ENCODE measurements at places on chromosomes 16 and 17.

GRCh38 chr16:83689385-83689831, 118.4 kb upstream of the HSBP1 start:
- DNase-seq = peak; percentile 74

GRCh38 chr17:36674278-36674650, 72.9 kb downstream of the MRM1 start:
- no peak for DNase-seq

DNA sequence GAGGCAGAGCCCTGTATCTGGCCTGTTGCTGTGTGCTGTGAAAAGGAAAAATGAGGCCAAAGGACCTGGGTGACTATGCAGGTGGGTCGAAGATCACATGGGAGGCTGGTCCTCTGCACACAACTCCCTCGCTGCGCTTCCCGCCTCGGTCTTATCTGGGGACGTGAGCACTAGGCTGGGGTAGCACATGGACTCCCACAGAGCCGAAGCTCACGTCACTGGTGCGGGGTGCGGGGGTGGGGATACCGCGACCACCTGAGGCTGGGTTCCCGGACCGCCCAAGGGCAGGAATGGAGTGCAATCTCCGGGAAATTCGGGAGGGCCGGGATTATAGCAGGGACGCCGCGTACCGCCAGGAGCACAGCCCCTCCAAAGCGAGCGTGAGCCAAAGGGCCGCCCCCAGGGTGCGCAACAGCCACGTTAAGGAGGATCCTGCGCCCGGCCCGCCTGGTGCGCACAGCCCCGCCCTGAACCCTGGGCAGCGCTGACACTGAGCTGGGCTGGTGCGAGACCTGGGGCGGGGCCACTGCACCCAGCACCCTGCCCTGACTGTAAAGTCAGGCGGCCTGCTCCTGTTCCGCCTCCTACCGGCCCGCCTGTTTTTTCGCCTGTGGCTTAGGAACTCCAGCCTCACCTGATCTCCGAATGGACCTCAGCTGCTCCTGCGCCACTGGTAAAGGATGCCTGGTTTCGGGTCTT, 4.8 kb downstream of the MT1A start:
- no peak for DNase-seq

GRCh38 chr16:12377497-12377896, 401.0 kb downstream of the SNX29 start:
- DNase-seq = no peak

DNA sequence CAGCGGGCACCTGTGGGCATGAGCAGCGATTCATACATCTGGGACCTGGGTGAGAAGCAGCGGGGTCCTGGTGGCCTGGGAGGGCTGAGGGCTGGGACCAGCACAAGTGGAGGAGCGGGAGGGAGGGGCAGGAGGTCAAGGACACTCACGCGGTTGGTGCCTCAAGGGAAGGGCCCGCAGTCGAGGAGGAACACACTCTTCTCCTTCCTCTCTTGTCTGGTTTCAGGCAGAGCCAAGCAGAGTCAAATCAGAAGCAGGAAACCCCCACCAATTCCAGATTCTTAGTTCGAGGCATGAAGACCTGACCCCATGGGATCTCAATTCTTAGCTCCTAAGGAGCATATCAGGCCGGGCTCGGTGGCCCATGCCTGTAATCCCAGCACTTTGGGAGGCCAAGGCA, 15.7 kb downstream of the DNAI2 start:
- no peak for DNase-seq

- DNase-seq = no peak
These were observed 6.3 kb upstream of the C1QTNF8 start for GRCh38 chr16:1102333-1102700.

DNA sequence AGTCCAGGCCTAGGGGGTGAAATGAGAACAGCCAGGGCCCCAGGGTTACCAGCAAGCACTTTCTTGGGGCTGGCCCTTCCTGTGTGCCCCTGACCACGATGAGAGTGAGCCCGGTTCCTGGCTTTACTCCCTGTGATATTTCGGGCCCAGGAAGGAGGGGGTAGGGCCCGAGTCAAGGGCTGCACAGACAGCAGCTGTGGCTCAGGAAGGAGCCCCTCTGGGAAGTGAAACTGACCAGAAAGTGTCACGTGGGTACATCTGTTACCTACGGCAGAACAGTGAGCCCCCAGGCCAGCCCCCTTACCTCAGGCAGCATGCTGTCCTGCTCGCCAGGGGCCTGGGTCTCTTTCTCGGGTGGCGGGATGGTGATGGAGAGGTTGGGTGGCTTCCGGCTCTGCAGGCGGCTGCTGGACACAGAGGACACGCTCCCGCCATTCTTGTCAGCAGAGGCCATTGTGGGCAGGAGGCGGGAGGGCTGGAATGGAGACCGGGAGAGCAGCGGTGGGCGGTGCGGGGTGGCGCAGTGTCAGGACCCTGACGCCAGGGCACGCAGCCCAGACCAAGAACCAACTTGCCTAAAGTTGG, 13.8 kb downstream of the AANAT start:
- peak; percentile 38 for DNase-seq

DNA sequence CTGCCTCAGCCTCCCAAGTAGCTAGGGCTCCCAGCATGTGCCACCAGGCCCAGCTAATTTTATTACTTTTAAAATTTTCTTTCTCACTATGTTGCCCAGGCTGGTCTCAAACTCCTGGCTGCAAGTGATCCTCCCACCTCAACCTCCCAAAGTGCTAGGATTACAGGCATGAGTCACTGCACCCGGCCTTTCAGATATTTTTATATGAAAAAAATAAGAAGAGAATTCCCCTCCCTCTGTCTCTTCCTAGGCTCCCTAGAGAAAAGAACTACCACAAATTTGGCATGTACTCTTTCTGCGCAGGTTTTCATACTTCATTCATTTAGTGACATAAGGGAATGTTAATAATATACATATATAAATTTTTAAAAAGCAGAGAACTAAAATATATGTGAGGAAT, 21.7 kb upstream of the SMURF2 start:
- DNase-seq = no peak

- no peak for DNase-seq
These were observed 2.9 kb upstream of the CYLD start for GRCh38 chr16:50739031-50739430.

- DNase-seq = no peak
These were observed 2.2 kb upstream of the TRAF4 start for GRCh38 chr17:28741358-28742349.

- DNase-seq = no peak
These were observed 28.7 kb downstream of the RPH3AL start for GRCh38 chr17:323721-324571.

DNA sequence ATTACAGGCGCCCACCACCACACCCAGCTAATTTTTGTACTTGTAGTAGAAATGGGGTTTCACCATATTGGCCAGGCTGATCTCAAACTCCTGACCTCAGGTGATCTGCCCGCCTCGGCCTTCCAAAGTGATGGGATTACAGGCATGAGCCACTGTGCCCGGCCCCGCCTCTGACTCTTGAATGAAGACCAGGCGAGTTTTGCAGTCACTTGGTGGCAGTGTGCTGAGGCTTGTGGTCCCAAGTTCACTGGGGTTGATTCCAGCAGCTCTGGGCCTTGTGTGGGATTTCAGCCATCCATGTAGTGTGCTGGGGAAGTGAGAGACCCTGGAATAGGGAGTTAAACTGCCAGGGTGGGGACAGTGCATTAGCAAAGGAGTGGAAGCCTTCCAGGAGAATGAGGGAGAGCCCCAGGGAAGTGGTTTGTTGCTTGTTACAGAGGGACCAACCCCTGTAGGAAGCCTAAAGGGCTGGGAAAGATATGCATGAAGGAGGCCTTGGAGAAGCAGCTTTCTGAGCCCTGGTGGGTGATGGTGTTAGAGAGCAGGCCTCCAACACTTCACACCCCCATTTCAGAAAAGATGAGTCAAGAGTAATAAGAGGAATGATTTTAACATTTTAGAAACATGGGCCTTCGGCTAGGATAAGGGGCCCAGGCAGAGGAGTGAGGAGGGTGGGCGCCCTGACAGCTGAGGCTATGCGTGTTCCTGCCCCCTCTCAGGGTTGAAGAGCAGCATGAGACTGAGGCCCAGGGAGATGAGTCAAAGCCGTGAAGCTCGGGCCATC, 14.5 kb downstream of the PSKH1 start:
- DNase-seq = no peak

GRCh38 chr17:68102318-68102758, 66.8 kb downstream of the KPNA2 start:
- DNase-seq = no peak

DNA sequence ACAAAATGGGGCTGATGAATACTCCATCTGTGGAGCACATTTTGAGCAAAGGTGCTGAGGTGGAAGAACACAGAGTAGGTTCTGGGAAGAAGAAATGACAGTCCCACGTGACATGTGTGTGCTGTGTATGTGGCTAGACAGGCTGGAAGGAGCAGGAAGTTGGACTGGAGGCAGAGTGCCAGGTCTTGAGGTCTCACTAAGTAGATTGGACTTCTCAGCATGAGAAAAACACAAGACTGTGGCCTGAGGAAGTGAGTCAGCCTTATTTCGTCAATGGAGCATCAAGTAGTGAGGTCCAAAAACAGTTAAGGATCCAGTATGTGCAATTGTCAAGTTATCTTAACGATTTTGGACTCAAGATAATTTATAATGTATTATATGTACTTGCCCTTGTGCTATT, 736.5 kb downstream of the KCNJ2 start:
- DNase-seq = peak; percentile 1

DNA sequence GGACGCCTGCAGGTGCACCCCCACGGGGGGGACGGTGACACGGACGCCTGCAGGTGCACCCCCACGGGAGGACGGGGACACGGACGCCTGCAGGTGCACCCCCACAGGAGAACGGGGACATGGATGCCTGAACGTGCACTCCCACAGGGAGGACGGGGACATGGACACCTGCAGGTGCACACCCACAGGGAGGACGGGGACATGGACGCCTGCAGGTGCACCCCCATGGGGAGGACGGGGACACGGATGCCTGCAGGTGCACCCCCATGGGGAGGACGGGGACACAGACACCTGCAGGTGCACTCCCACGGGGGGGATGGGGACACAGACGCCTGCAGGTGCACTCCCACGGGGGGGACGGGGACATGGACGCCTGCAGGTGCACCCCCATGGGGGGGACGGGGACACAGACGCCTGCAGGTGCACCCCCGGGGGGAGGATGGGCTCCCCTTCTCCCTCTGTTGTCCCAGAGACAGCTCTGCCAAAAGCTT, 114.5 kb upstream of the METRNL start:
- DNase-seq = no peak

- no peak for DNase-seq
These were observed 44.8 kb upstream of the FBXO47 start for GRCh38 chr17:39011907-39012468.

DNA sequence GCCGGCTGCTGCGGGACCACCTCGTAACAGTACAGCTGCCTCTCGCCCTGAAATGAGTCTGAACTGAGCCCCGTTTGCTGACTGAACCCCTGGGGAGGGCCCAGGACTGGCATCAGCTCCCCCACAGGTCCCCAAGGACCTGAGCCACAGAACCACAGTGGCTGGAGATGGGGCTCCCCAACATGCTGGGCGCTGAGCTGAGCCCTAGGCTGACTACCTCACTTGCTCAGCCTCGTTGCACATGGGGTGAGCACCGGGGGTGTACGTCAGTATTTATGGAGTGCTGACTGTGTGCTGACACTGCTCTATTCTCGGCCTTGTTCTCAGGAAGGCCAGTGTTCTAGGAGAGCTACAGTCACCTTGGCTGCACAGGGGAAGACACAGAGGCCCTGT, 6.6 kb upstream of the VASN start:
- DNase-seq = no peak

DNA sequence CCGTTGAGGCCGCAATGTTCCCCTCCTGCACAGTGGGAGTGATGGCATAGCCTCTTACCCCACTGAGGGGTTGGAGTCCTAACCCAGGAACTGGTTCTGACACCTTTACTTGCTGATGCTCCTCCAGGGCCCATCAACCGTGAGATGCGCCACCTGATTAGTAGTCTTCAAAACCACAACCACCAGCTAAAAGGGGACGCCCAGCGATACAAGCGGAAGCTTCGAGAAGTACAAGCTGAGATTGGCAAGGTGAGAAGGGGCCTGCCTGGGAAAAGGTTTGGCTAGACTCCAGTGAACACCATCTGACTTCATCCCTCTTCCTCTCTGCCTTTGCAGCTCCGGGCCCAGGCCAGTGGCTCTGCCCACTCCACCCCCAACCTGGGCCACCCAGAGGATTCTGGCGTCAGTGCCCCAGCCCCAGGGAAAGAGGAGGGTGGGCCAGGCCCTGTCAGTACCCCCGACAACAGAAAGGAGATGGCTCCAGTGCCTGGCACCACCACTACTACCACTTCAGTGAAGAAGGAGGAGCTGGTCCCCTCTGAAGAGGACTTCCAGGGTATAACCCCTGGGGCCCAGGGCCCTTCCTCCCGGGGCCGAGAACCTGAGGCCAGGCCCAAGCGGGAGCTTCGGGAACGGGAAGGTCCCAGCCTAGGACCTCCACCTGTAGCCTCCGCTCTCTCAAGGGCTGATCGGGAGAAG, 5.8 kb downstream of the RNF40 start:
- DNase-seq = no peak

DNA sequence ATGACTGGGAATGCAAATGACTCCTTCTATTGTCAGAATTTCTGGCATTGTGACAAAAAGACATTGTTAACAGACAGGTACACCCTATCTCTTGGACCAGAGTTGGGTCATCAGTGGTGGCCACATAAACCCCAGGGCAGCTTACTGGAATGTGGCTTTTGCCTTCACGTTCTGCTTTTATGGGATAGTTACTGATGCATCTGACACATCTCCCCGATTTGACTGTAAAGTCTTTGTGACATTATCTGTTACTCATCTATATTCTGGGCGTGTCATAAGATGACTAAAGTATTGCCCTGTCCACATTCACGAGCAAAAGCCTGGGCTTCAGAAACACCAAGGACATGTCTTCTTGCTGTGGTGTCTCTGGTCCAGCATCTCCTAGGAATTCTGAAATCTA, 18.7 kb upstream of the AQP8 start:
- no peak for DNase-seq

DNA sequence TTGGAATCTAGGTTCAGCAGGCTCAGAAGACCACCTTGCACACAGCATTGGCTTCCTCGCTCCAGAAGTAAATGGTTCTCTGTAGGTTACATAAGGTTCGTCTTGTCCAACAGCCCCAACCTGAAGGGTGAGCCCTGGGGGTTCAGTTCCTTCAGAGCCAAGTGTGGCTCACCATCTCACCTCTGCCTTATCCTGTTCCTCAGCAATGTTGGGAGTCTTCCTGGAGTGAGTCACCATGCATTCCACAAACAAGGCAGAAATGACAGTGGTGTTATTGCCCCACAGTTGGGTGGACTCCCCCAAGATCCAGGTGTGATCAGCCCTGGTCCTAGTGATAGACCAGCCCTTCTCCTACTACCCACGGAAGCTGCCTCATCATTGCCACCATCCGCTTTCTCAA, 26.8 kb upstream of the SMPD3 start:
- DNase-seq = no peak

- DNase-seq = no peak
These were observed 1.4 kb upstream of the RSKR start for GRCh38 chr17:28615260-28615940.

GRCh38 chr17:48818361-48818841, 1.4 kb upstream of the TTLL6 start:
- DNase-seq = no peak
